CD4-positive, alpha-beta memory T cell (primary cell): ENCODE measurements at places on chromosomes 1 and 21. TPM values are rescaled to one million over a fixed set of nuclear protein-coding genes. Genes with fewer than 3 reads are reported as not detected.

MAP1LC3C gene
- not detected for polyA plus RNA-seq

LAPTM5 gene
- 563 TPM for polyA plus RNA-seq

IGSF3 gene
- polyA plus RNA-seq = not detected

ITLN2 gene
- not detected for polyA plus RNA-seq

GSTM5 gene
- polyA plus RNA-seq = not detected

OR2W3 gene
- polyA plus RNA-seq = not detected

LINGO4 gene
- polyA plus RNA-seq = 0.20 TPM

LGR6 gene
- polyA plus RNA-seq = 0.33 TPM

TCHH gene
- not detected for polyA plus RNA-seq

AMY1B gene
- polyA plus RNA-seq = not detected

SMCP gene
- polyA plus RNA-seq = not detected

BARHL2 gene
- polyA plus RNA-seq = not detected

RNU1-4 gene
- polyA plus RNA-seq = not detected

CAPN8 gene
- 0.33 TPM for polyA plus RNA-seq

BEST4 gene
- 0.20 TPM for polyA plus RNA-seq

LCE6A gene
- not detected for polyA plus RNA-seq

WDR3 gene
- 28.2 TPM for polyA plus RNA-seq

HTR6 gene
- 1.1 TPM for polyA plus RNA-seq

VHLL gene
- not detected for polyA plus RNA-seq

OR6K3 gene
- not detected for polyA plus RNA-seq

FHL3 gene
- polyA plus RNA-seq = 3.7 TPM

LCE3E gene
- not detected for polyA plus RNA-seq

TTLL7 gene
- 2.8 TPM for polyA plus RNA-seq

ADAMTS5 gene
- polyA plus RNA-seq = not detected

NCF2 gene
- polyA plus RNA-seq = 6.9 TPM

CFAP141 gene
- not detected for polyA plus RNA-seq

RNU1-2 gene
- not detected for polyA plus RNA-seq

NUCKS1 gene
- 13.3 TPM for polyA plus RNA-seq

OR10J1 gene
- polyA plus RNA-seq = not detected

CGN gene
- polyA plus RNA-seq = 1.0 TPM

CADM3 gene
- polyA plus RNA-seq = not detected

SPRR3 gene
- not detected for polyA plus RNA-seq

MEX3A gene
- polyA plus RNA-seq = not detected

PLA2G2D gene
- polyA plus RNA-seq = 0.29 TPM

BRDT gene
- polyA plus RNA-seq = not detected

SYPL2 gene
- not detected for polyA plus RNA-seq

PLA2G5 gene
- not detected for polyA plus RNA-seq

BGLAP gene
- not detected for polyA plus RNA-seq

IFI44L gene
- 12.4 TPM for polyA plus RNA-seq

PLA2G2A gene
- polyA plus RNA-seq = not detected

HCRTR1 gene
- polyA plus RNA-seq = not detected

COL16A1 gene
- not detected for polyA plus RNA-seq

SAMD13 gene
- polyA plus RNA-seq = 0.22 TPM

RNF207 gene
- 1.7 TPM for polyA plus RNA-seq

MYOC gene
- polyA plus RNA-seq = not detected

ZNF683 gene
- 0.63 TPM for polyA plus RNA-seq

KLHL17 gene
- 0.89 TPM for polyA plus RNA-seq

WNT9A gene
- 0.08 TPM for polyA plus RNA-seq

TAL1 gene
- polyA plus RNA-seq = not detected

PCP4L1 gene
- not detected for polyA plus RNA-seq

BEND5 gene
- 0.18 TPM for polyA plus RNA-seq

C1orf122 gene
- 28.9 TPM for polyA plus RNA-seq
